ENCODE measurements at places on chromosomes 11 and 22.

DNA sequence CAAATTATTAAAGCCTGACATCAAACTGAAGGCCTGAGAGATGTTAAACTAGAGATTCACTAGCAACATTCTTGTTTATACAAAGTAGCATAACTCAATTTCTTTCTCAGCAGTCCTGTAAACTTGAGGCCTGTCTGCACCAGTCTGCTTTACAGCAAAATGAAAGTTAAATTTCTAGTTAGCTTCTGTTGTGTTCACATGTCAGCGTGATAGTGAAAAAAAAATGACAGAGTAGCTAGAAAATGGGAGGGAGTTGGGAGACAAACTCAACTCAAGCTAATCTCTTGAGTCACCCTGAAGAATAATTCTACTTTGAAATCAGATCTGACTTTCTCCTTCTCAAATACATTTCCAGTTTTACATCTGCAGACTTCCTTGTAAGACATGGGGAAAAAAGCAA is 6.5 kb downstream of the RBFOX2 start:
- DNase-seq, result no peak

DNA sequence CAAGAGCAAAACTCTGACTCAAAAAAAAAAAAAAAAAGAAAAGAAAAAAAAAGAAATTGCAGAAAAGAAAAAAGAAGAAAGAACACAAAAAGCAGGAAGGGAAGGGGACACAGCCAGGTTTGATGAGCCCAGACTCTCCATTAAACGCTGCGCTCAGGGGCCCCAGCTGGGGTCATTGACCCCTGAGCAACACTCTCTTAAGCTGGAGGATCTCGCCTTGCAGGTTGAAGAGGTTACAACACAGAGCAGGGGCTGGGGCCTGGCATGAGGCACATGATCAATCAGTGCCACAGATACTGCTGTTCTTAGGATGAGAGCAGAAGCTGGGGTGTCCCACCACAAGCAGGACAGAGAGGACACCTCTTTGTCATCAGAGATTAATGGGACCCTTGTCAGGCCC is 7.8 kb downstream of the FGF3 start:
- DNase-seq, result no peak

DNA sequence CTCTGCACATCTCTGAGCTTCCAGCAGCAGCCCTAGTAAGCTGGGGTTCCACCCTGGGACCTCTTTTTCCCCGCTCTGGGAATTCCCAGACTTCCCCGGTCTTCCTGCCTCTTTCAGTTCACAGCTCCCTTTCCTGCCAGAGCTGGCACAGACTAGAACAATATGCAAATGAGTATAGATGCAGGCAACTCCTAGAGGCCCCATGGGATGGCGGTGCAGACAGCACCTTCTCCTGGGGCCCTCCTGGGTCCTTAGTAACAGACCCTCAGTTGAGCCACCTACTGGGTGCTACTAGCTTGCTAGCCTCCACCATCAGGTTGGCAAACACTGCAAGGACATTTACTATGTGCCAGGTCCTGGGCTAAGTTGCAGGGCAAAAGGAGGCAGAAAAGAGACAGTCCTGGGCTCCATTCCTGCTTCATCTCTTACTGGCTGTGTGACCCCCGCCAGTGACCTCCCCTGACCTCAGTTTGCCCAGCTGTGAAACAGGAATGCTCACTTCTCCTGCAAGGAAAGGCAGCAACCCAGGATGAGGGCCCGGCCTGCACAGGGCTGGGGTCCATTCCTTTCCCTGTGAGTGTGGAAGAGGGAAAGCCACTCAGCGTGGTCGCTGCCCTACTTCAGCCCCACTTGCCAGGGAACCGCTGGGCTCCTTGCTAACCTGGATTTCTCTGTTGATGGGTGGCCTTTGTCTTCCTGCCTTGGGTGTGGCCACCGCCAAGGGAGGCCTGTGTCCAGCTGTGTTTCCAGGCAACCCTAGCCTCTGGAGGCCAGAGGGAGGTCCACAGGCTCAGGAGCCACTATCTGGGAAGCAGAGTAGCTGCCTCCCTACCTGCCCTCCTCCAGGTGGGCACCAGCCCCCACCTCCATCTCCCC is 7.3 kb downstream of the RELT start:
- no peak for DNase-seq

DNA sequence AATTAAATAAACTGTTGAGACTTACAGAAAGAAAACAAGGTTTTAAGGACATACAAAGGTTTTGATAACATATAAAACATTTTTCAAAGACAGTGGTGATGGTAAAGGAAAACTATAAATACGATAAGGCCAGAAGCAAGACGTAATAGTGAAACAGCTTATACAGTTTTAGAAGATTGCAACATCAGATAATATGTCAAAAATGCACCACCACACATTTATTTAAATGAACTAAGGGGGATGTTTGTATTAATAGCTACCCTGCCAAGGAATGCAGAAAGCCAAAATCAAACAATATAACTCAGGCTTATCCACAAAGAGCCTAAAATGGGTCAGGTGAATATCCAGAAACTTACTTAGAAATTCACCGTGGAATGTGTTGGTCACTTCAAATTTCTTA is 981.6 kb upstream of the FAT3 start:
- DNase-seq, result no peak

- no peak for DNase-seq
Observed at GRCh38 chr22:37657590-37658132, 862 bp upstream of the PDXP start.

- DNase-seq, result no peak
Observed at GRCh38 chr22:48981371-48982061, 846.2 kb downstream of the BRD1 start.

GRCh38 chr11:83409891-83410290 is 123.7 kb upstream of the CCDC90B start:
- DNase-seq, result no peak

GRCh38 chr11:83680321-83680720 is 394.2 kb upstream of the CCDC90B start:
- DNase-seq, result no peak

GRCh38 chr11:68939583-68940555 is 36.2 kb downstream of the IGHMBP2 start:
- DNase-seq, result no peak

GRCh38 chr11:133907841-133908241 is 48.9 kb downstream of the IGSF9B start:
- no peak for DNase-seq

GRCh38 chr11:1760351-1761109 is 3.2 kb downstream of the CTSD start:
- no peak for DNase-seq

DNA sequence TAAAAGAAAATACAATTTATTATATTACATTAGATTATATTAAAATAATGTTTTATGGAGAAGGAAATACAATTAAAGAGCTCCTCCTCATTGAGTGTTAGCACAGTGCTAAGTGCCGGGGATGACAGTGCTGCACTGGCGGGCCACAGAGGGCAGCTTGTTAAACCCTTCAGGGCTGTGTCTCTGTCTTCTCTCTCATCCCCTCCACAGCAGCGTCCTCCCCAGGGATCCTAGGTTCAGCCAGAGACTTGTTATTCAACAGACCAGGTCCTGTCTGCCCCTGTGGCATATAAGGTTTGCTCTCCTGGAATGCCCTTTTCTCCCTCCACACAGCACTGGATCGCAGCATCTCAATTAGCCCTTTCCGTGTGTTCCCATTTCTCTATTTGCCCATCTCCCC is 14.2 kb downstream of the THYN1 start:
- DNase-seq, result no peak

DNA sequence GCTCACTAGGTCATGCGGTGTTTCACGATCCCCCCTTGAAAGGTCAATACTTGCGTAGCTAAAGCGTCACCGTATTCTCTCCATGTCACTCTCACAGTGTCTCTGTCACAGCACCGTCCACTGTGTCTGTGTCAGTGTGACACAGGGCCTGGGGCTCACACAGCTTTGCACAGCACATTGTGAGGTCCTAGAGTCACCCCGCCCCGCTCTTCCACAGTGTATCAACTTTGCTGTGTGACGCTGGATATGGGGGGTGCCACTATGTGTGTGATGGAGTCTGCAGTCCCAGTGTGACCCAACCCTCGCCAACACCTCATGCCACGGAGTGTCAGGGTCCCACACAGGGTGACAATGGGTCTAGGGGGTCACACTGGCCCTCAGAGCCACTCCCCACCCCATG is 583 bp downstream of the P4HA3 start:
- no peak for DNase-seq

- peak; percentile 27 for DNase-seq
Observed at GRCh38 chr22:22060200-22061084, 77.9 kb upstream of the TOP3B start.

DNA sequence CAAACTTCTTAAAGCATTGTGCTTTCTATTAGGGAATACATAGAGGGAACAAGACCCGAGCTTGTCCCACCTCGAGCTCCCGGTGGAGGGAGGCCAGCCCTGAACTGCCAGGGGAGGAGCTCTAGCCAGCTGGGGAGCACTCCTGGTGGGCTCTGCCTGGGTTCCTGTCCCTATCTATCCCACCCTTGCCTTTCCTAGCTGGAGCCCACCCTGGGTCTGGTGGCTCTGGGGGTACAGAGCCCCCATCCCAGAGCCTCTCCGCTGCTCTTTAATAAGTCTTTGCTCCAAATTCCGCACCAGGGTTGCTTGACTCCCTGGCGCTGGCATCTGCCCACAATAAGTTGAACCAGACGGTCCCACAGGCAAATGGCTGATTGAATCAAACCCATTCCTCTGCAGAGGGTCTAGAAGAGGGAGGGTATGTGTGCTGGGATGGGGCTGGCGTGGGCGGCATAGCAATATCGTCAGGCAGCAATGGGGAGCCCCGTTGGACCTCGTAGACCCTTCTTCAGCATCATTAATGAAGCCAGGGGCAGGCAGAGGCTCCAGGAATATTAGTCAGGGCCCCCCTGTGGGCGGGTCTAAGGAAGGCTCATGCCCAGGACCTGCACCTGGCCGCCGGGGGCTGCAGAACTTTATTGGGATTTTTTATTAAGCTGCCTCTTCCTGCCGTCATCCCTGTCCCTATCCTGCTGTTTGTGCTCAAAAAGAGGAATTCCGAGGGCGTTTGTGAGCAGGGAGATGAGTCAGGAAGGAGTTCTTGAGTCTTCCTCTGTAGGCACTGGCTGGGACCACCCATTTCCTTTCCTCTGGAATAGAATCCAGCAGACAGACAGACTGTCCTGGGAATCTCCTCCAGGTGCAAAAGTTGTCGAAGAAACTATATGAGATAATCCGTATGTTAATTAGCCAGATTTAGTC is 38.5 kb upstream of the RIC3 start:
- no peak for DNase-seq

- DNase-seq, result no peak
Observed at GRCh38 chr11:60504219-60504905, 10.8 kb upstream of the MS4A13 start.

GRCh38 chr11:93756748-93757147 is 15.3 kb downstream of the C11orf54 start:
- DNase-seq, result no peak

DNA sequence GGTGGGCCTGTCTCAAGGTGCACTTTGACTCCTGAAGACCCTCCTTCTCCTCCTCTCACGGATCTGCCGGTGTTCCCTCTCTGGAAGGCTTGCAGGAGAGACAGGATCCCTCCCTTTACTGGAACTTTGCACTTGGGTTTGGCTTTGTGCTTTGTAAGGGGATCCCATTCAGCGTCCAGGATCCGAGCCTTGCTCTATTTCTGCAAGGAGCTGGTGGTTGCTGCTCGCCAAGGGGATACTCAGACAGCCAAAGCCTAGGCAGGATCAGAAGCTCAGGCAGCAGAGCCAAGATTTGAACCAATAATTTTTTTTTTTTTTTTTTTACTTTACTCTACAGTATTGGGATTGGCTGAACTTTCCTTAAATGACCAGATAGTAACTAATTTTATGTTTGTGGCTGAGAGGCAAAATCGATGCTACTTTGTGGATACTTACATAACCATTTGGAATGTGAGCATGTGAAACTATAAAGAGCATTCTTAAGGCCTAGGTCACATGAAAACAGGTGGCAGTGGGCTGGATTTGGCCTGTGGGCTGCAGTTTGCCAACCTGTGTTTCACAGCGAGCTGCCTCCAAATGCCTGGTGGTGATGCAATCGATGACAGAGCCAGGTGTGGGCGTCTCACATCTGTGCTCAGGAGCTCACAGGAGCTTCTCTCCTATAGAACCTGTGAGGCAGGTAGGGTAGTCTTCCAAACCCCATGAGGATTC is 25.2 kb downstream of the BCR start:
- no peak for DNase-seq

DNA sequence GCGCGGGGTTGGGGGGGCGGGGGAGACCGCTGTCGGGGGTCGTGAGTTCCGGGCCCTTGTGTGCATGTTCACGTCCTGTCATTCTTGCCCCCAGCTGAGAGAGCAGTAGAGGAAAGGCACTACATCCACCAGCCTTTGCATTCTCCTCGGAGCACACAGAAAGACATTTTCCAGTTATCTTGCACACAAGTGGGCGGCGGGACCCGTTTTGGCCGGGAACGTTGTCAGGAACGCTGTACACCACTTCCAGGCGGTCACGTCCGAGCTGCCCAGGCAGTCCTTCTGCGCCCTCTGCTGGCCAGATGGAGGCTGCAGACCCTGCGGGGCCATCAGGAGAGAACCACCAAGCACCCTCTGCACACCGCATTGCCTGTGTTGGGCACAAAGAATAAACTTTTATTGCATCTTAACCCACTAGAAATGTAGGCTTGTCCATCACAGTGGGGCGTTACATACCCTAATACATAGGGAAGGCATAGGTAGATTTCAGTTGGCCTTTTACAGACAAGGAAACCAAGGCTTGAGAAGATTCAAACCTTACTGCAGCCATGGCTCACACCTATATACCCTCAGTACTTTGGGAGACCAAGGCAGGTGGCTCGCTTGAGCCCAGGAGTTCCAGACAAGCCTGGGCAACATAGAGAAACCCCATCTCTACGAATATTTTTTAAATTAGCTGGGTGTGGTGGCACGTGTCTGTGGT is 2.8 kb upstream of the CDKN1C start:
- DNase-seq, result peak; percentile 79

GRCh38 chr22:31754813-31755212 is 994 bp downstream of the DEPDC5 start:
- no peak for DNase-seq

DNA sequence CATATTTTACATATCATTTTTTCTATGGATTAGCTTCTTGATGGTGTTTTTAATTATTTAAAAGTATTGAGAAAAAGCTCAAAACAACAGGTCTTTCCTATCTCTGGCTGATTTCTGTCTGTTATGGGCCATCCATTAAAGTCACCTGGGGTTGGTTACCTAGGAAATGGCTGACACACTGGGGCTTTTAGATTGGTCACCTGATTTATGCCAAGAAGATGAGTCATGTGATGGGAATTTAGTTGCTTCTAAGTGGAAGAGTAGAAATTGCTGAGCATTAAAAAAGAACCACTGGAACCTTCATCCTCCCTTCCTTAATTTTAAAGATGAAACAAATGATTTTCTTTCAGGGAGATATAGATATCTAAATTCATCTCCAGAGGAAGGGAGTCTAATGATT is 48.8 kb upstream of the LARGE1 start:
- no peak for DNase-seq

- DNase-seq, result no peak
Observed at GRCh38 chr11:122168218-122168617, 52.2 kb upstream of the BLID start.

DNA sequence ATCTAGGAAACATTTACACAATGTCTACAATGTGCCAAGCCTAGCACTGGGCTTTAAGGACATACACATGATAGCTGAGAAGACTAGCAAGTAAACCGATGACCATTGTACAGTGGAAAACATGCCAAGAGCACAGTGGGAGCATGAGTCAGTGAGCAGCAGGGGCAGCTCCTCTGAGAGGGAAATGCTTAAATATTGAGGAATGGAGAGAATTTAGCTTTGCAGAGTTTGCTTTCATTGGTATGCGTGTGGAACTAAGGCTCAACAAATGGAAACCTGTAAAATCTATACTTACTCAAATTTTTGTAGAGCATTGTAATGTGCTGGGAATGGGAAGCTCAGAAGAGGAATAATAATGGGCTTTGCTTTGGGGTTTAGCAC is 282.3 kb downstream of the ST3GAL4 start:
- no peak for DNase-seq
